Stimulated activated CD8-positive, alpha-beta memory T cell treated with anti-CD3 and anti-CD28 coated beads, Interleukin-7, amount 100 ng/mL, for 24 hours (primary cell): ENCODE measurements at places on chromosomes 3 and 15.

DNA sequence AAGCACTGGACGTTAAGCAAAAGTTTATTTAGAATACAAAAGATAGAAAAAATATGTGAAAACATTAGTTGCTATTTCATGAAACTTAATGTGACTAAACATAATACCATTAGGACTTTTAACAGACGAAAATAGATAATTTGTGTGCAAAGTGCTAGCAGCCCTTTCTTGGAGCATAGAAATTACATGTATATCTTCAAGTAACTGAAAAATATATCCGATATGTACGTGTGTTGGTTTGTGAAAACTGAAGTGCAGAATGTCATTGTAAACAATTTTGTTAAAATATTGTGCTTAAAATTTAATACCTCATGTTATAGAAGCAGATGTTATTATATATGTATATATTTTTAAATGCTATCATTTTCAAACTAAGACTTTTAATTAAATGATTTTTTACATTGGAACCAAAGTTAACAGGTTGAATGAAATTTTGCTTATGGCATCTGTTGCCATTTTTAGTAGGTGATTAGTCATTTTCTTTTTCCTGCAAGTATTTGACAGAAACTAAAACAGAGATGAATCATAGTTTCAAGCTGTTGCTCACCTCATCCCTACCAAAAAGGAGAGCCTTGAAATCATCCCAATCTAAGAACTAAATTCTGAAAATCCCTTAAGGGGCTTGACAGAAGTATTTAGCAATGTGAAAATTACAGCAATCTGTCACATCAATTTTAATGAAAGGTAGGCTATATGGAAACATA lies 334.8 kb downstream of the NAALADL2 start:
- DNase-seq, result no peak

DNA sequence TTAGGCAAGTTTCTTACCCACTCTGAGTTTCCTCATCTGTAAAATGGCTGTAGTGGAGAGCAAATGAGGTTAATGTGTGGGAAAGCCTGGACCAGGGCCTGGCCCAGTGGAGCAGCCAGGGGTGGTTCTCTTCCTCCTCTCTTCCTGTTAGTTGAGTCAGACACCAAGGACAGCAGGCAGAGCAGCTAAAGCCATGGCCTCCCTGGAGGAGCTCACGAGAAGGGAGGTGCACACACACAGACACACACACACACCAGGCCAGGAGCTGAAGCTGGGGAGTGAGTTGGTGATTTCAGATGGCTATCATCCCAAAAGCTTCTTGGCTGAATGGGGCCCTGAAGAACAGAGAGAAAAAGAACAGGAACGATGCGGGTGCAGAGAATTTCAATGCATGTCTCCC lies 33.2 kb upstream of the TSPAN3 start:
- no peak for DNase-seq

DNA sequence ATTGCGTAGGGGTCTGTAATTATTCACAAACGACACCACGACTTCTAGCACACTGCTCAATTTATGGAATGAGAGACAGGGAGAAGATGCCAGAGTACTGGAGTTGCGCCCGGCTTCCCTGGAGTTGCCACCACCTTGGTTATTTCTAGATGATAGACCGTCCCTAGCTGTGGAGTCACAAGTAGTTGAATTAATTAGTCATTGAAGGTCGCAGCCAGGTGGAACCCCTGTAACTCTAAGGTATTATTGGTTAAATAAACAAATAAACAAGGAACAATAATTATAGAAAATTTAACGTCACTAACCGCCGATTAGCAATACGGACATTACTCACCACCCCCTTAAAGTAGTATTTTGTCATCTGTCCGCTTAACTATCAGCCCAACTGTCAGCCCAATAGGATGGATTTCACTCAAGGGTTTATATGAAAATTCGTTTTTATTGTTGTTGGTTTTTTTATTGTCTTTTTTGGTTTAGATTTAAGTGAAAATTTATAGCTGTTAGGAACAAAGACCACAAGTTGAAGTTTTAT lies 911 bp upstream of the AZI2 start:
- DNase-seq, result no peak

- DNase-seq, result no peak
These were observed 109.1 kb downstream of the POLQ start for GRCh38 chr3:121436641-121437040.

- DNase-seq, result no peak
These were observed 1.2 kb upstream of the FAM81A start for GRCh38 chr15:59436774-59437141.

DNA sequence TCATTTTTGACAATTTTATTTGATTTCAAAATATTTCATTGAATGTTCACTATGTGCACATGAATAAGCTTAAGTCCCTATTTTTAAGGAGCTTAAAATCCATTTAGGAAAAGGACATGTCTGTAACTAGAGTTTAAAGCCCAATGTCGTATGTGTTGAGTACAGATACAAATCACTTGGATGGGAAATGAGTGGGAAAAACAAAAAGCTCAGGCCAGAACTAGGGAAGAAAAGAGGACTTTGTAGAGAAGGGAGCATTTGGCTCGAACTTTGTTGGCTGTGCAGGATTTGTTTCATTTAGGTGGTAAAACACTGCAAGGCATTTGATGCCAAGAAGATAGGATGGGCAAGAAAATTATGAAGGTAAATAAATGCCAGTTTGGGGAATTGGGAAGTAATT lies 653.1 kb upstream of the KCNMB2 start:
- DNase-seq, result no peak

DNA sequence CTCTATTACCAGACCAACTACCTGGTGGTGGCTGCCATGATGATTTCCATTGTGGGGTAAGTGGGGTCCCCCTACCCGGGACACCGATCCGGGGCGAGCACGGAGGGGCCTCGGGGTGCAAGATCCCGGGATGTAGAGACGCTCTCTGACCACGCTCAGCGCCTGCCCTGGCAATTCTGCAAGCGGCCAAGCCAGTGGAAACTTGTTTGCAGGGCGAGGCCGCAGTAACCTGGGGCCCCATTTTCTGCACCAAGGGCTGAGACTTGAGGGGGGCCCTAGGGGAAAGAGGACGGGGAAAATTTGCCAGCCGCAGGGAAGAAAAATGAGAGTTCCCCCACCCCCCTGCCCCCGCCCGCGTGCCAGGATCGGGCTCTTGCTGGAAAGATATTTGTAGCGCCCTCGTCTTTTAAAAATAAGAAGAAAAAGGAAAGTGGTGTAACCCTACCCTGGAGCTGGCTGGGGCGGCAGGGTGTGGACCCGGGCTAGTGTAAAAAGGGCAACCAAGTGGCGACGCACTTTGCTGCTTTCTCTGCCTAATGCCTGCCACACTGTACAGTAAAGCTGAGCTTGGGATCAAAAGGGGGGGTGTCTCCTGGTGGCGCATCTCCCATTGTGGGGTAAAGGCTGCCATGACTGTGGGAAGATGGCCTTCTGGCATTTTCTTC lies 563 bp downstream of the ARL6IP5 start:
- DNase-seq, result no peak

DNA sequence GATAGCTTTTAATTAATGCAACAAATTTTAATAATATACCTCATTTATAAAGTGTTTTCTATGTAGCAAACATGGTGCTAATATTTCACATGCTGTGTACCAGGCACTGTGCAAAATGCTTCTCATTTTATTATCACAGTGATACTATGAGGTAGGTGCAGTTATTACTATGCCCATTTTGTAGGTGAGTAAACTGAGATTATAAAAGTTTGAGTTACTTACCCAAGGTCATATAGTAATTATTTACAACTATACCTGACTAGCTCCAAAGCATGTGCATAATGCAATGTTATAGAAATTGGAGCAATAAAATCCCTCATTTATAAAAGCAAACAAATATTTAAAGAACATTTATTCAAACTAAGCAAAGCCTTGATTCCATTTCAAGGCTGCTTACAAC lies 54.5 kb upstream of the DCBLD2 start:
- no peak for DNase-seq
